CD4-positive, alpha-beta memory T cell (primary cell): ENCODE measurements at places on chromosomes 13 and 19.

DNA sequence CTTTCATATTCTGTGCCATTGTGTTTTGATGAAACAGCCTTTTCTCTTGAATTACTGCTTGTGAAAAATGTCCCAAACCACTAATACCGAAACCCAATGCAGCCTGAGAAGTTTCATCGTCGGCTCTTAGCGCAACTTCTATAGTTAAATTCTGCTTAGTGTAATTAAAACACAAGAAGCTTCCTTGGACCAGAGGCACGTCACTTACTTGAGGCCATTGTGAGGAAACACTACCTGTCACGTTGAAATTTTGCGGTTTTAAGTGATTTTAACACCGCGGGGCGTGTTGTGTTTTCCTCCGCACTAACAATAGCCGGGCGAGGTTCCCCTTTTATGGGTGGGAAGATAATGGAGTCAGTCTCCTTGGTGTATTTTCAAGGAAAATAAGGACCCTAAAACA is 70.9 kb downstream of the GGACT start:
- peak; percentile 20 for DNase-seq

DNA sequence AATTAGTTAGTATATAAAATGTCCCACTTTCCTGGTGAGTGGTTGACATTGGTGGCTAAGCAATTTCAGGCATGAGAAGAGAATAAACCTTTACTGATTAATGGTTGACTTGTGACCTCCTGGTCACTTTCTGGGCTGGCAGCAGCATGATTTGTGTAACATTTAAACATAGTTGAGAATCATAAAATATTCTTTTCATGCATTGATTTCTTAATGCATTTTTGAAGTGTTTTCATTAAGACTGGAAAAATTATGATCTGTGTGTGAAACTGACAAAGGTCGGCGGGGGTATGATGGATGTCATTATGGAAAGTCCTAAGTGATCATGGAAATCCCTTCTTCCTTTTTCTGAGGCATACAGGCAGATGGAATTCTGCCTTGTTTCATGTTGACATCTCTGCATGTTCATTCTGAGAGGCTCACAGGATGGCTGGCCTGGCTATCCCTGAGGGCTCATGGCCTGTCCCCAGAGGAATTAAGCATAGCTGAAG is 98.7 kb upstream of the RNF113B start:
- DNase-seq, result no peak

GRCh38 chr13:75137911-75138571 is 343.9 kb downstream of the TBC1D4 start:
- no peak for DNase-seq

GRCh38 chr13:110137680-110138009 is 169.3 kb downstream of the COL4A1 start:
- DNase-seq, result no peak

GRCh38 chr19:46744005-46744691 is 1.7 kb upstream of the FKRP start:
- DNase-seq, result no peak

GRCh38 chr19:41701401-41702075 is 6.9 kb upstream of the CEACAM5 start:
- DNase-seq, result no peak
